ENCODE measurements at places on chromosomes 4 and X.

GRCh38 chr4:186746581-186746980 is 22.9 kb upstream of the FAT1 start:
- no peaks in the 10 kb centered on the region for H3K36me3 ChIP-seq
- H3K27me3 ChIP-seq: no peaks in the 10 kb centered on the region
- H3K27ac ChIP-seq: no peak overlapping the region
- no peak for DNase-seq
- H3K4me1 ChIP-seq: no peaks in the 10 kb centered on the region
- no peak overlapping the region for H3K4me3 ChIP-seq

- H3K36me3 ChIP-seq: no peaks in the 10 kb centered on the region
- no peak for DNase-seq
- H3K27ac ChIP-seq: no peak overlapping the region
- H3K4me1 ChIP-seq: no peaks in the 10 kb centered on the region
- H3K27me3 ChIP-seq: no peaks in the 10 kb centered on the region
- no peak overlapping the region for H3K4me3 ChIP-seq
Measured at GRCh38 chr4:96887857-96888256, 1048.0 kb downstream of the PDHA2 start.

DNA sequence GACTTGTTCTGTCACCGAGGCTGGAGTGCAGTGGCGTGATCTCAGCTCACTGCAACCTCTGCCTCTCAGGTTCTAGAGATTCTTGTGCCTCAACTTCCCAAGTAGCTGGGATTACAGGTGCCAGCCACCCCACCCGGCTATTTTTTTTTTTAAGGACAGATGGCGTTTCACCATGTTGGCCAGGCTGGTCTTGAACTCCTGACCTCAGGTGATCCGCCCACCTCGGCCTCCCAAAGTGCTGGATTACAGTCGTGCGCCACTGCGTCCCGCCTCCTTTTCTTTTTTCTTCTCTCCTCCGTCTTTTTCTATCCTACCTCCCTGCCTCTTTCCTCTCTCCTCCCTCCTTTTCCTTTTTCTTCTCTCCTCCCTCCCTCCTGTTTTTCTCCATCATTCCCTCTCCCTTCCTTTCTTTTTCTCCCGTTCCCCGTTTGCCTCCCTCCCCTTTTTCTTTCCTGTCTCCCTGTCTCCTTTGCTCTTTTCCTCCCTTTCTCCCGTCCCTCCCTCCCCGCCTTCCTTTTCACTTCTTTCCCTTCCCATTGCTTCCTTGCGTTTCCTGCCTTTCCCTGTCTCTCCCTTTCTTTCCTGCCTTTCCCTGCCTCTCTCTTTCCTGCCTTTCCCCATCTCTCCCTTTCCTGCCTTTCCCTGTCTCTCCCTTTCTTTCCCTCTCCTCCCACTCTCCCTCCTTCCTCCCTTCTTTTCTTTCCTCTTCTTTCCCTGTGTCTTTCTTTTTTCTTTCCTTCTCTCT is 2.1 kb upstream of the SLC25A6 start:
- peak overlapping the region; percentile 89 for H3K4me3 ChIP-seq
- H3K27ac ChIP-seq: peak overlapping the region; percentile 86
- no peaks in the 10 kb centered on the region for H3K27me3 ChIP-seq

- DNase-seq: no peak
- H3K27ac ChIP-seq: no peak overlapping the region
- no peak overlapping the region for H3K4me3 ChIP-seq
Measured at GRCh38 chrX:104428231-104428630, 137.8 kb upstream of the IL1RAPL2 start.

- no peak overlapping the region for H3K27ac ChIP-seq
- no peaks in the 10 kb centered on the region for H3K4me1 ChIP-seq
- no peak for DNase-seq
- H3K27me3 ChIP-seq: no peaks in the 10 kb centered on the region
Measured at GRCh38 chrX:101993335-101993734, 61.5 kb upstream of the ZMAT1 start.

DNA sequence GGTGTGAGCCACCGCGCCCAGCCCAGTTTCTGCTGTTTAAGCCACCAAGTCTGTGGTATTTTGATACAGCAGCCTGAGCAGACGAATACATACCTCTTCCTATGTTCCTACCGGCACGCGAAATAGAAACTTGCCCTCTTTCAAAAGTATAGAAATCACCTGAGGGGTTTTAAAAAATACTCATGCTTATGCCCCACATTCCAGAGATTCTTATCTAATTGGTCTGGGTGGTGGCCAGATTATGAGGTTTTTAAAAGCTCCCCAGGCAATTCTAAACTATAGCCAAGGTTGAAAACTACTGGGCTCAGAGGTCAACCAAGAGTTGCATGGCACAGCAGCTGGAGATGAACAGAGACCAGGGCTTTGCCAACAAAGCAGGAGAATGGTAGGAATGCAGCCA is 24.9 kb upstream of the HUWE1 start:
- peaks cover 28% of the 10 kb centered on the region for H3K4me1 ChIP-seq
- H3K27me3 ChIP-seq: no peaks in the 10 kb centered on the region
- peaks cover 3% of the 10 kb centered on the region for H3K36me3 ChIP-seq
- no peak overlapping the region for H3K4me3 ChIP-seq
- no peak for DNase-seq

DNA sequence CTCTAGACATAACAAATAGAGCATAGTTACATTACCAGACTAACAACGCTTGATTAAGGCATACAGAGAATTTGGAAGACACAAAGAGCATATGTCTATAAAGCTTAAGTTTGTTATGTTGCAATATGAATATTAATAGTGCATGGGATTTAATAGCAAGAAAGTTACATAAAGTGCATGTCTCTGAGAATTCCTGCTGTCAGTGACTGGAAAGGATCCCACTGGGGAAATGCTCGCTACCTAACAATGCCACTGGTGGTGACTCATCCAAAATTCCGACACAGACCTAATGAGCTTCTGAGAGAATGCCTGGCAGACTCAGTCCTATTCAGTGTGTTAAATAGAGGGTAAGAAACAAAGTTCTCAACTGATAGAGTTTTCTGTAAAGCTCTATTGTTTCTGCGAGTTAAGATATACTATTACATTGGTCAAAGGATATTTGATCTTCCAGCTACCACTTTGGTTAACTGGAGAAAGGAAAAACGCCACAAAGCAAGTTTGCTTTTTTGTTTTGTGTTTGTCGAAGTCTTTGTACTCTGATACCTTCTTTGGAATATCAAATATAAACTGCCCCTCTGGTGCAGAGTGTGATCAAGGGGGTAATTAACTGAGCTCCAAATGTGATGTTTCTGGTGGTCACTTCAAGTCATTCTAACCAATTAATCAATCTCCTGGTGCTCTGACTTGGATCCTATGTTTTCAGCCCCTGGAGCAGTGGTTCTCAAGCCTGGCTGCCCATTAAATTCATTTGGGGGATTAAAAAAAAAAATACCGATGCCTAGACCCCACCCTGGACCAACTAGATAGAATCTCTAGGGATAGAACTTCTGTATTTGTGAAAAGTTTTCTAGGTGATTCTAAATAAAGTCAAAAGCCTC is 107.9 kb downstream of the PALLD start:
- H3K36me3 ChIP-seq: no peaks in the 10 kb centered on the region
- DNase-seq: no peak
- peaks cover 47% of the 10 kb centered on the region for H3K27me3 ChIP-seq
- H3K4me3 ChIP-seq: no peak overlapping the region
- H3K27ac ChIP-seq: no peak overlapping the region

DNA sequence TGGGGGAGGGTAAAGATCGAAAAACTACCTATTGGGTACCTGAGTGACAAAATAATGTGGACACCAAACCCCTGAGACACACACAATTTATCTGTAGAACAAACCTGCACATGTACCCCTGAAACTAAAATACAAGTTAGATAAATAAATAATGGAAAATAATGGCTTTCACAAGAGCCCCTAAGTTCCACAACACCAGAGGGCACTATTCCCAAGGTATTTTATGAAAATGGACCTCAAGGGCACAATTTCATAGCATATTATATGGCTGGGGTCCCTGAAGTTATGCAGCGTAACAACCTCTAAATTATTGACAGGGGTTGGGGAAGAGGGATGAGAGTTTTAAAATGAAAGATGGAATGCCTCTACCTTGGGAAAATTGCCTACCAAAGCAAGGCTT is 81.3 kb upstream of the TMEM33 start:
- DNase-seq: no peak
- no peak overlapping the region for H3K27ac ChIP-seq
- H3K4me3 ChIP-seq: no peak overlapping the region
- H3K27me3 ChIP-seq: peaks cover 29% of the 10 kb centered on the region
- H3K36me3 ChIP-seq: no peaks in the 10 kb centered on the region
- no peaks in the 10 kb centered on the region for H3K4me1 ChIP-seq

GRCh38 chr4:7787681-7788141 is 151.9 kb downstream of the AFAP1 start:
- H3K4me1 ChIP-seq: peaks cover 13% of the 10 kb centered on the region
- no peak overlapping the region for H3K4me3 ChIP-seq
- no peaks in the 10 kb centered on the region for H3K27me3 ChIP-seq
- DNase-seq: no peak
- H3K27ac ChIP-seq: no peak overlapping the region
- H3K36me3 ChIP-seq: peaks cover 16% of the 10 kb centered on the region

GRCh38 chr4:151753056-151753455 is 7.8 kb downstream of the GATB start:
- no peaks in the 10 kb centered on the region for H3K4me1 ChIP-seq
- no peak overlapping the region for H3K4me3 ChIP-seq
- peaks cover 19% of the 10 kb centered on the region for H3K36me3 ChIP-seq
- no peaks in the 10 kb centered on the region for H3K27me3 ChIP-seq
- H3K27ac ChIP-seq: no peak overlapping the region

Data from central memory CD8-positive, alpha-beta T cell (primary cell).